ENCODE measurements at places on chromosomes 13 and 19. TPM values are rescaled to one million over a fixed set of nuclear protein-coding genes. Genes with fewer than 3 reads are reported as not detected.
A peak's percentile ranks its signal among the peaks of the same experiment; 100 is the strongest.

DNA sequence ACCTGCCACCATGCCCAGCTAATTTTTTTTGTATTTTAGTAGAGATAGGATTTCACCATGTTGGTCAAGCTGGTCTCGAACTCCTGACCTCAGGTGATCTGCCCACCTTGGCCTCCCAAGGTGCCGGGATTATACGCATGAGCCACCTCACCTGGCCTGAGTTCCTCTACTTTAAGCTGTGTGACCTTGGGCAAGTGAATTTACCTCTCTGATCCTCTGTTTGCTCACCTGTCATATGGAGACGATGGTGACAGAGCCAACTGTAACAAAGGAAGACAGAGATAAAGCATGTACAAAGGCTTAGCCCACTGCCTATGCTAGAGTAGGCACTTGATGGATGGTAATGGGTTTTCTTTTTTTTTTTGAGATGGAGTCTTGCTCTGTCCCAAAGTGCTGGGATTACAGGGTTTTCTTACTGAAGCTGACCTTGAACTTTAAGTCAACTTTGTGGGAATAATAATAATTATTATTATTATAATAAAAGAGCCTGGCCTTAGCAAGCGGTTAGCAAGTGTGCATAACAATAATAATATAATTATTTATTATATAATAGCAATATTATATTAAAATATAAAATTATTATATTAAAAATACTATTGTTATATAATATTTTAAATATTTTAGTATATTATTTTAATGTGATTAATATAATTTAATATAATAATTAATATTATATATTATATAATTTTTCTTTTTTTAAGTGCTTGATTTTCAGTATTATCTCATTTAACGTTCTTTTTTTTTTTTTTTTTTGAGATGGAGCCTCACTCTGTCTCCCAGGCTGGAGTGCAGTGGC is 1.3 kb upstream of the ACER1 start:
- DNase-seq = no peak
- H3K27me3 ChIP-seq = no peaks in the 10 kb centered on the region
- H3K36me3 ChIP-seq = no peaks in the 10 kb centered on the region
- H3K4me1 ChIP-seq = no peaks in the 10 kb centered on the region

GRCh38 chr13:26482451-26483197 is 74.9 kb upstream of the WASF3 start:
- peaks cover 2% of the 10 kb centered on the region for H3K27me3 ChIP-seq
- no peaks in the 10 kb centered on the region for H3K36me3 ChIP-seq
- H3K4me1 ChIP-seq = no peaks in the 10 kb centered on the region
- no peak overlapping the region for H3K27ac ChIP-seq
- DNase-seq = peak; percentile 61
- no peak overlapping the region for H3K4me3 ChIP-seq

DNA sequence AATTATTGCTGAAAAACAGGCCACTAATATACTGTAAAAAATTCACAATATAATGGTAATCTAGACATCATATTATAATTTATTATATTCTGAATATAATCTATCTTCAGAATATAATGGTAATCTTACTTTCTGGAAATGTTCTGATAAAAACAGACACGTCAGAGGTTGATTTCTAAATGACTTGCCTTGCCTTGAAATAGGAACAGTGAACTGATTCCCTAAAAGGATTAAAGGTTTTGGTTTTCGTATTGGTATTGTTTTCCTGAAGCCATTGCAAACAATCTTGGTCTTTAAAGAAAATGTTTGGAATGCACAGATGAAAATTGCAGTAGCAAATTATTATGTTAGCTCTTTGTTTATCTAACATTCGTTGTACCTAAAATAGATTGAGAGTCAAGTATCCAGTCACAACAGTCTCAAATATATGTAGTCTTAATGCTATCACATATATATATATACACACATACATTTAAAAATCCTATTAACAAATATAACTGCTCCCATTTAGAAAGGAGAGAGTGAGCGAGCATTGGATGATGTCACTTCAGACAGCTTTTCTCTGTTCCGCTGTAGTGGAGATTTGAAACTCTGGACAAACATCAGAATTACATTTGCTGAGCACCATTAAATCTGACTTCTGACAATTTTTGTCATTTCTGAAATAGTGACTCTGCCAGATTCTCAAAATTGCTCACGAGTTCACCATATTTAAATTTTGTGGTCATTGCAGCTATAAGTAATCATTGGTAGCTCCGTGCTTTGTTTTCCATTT is 1.7 kb downstream of the ITM2B start:
- no peaks in the 10 kb centered on the region for H3K27me3 ChIP-seq
- H3K4me3 ChIP-seq = peak overlapping the region; percentile 100
- H3K27ac ChIP-seq = peak overlapping the region; percentile 10

ANKRD24 gene
- total RNA-seq = not detected

DNA sequence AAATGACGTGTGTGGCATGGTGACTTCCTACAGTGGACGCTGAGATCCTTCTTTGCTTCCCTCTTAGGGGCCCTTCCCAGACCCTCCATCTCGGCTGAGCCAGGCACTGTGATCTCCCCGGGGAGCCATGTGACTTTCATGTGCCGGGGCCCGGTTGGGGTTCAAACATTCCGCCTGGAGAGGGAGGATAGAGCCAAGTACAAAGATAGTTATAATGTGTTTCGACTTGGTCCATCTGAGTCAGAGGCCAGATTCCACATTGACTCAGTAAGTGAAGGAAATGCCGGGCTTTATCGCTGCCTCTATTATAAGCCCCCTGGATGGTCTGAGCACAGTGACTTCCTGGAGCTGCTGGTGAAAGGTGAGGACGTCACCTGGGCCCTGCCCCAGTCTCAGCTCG is 5.2 kb downstream of the LAIR2 start:
- no peaks in the 10 kb centered on the region for H3K36me3 ChIP-seq
- H3K4me1 ChIP-seq = peaks cover 16% of the 10 kb centered on the region
- DNase-seq = peak; percentile 40

- no peak overlapping the region for H3K4me3 ChIP-seq
- no peaks in the 10 kb centered on the region for H3K4me1 ChIP-seq
Observed at GRCh38 chr13:94656766-94657165, 55.1 kb downstream of the GPR180 start.

EIF3K gene
- 258 TPM for total RNA-seq

CFAP97D2 gene
- total RNA-seq = not detected

- peaks cover 73% of the 10 kb centered on the region for H3K4me1 ChIP-seq
- no peaks in the 10 kb centered on the region for H3K27me3 ChIP-seq
- no peak for DNase-seq
Observed at GRCh38 chr13:41643507-41643906, 186.2 kb downstream of the RGCC start.

DNA sequence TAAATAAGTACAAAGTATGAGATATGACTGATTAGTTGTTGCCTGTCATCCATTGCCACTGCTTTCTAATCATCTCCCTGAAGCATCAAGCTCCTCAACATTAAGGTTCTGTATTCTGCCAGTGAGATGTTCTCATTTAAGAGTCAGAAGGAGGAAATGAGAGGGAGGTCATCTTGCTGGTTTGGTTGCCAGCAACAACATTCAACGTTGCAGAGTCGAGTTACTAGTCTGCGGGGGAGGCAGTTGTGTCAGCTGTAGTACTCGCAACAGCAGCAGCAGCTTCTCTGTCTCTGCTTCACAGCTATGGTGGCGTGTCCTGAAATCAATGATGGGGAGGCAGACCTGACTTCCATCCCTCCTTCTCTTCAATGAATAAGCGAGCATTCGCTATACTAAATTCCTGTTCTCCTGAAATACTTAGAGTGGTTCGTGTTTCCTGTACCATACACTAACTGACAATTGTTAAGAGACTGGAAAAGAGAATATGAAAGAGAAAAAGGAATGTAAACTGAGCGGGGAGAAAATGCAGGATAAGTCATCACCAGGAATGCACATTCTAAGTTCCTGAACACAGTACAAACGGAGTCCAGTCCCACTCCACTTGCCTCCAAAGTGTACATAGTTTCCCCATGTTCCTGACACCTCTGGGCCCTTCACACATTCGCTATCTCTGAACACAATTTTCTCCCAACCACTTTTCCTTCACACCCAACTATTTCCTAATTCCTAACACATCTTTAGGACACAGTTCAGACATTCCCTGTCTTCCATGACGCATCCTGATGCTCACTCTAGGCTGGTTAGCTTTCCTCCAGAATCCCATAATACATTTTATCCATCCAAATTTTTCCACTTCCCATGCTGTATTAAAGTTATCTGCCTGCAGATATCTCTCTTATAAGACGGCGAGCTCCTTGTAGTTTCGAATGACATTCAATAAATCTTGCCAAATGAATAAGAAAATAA is 263.0 kb downstream of the KLF12 start:
- H3K27ac ChIP-seq = no peak overlapping the region
- H3K36me3 ChIP-seq = no peaks in the 10 kb centered on the region
- no peak overlapping the region for H3K4me3 ChIP-seq
- no peaks in the 10 kb centered on the region for H3K27me3 ChIP-seq

GRCh38 chr13:90995614-90996013 is 351.9 kb upstream of the MIR17HG start:
- no peak for DNase-seq
- H3K4me1 ChIP-seq = no peaks in the 10 kb centered on the region
